ENCODE measurements at places on chromosomes 3 and 15. TPM values are rescaled to one million over a fixed set of nuclear protein-coding genes. Genes with fewer than 3 reads are reported as not detected.

DNA sequence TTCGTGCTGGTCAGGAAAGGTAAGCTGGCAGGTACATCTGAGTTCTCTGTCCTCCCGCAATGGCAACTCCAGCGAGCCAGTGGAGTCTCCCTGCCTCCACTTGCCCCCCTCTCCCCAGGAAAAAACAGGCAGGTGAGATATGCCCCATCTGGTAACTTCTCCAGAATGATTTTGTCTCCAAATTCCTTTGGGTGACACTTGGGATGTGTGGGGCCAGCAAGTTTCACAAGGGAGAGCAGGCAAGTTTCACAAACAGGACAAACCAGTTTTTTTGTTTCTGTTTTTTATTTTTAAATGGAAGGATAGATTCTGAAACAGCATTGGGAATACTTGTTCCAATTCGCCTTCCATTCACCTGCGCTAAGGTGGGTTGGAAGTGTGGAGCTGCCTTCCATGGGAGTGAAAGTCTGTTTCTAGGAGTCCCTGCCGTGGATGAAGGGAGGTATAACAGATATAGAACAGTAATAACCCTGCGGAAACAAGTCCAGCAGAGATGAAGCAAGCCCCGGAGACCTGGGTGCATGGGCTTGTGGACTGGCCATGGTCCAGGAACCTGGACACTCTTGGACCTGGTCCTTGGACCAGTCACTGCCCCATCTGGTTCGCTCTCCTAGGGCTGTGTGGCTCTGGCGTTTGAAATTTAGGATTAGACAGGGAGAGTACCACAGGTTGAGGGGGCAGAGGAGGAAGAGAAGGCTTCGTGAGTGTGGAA is 22.9 kb upstream of the KIF23 start:
- H3K27me3 ChIP-seq, result peaks cover 22% of the 10 kb centered on the region
- no peak overlapping the region for H3K27ac ChIP-seq
- H3K4me1 ChIP-seq, result peaks cover 26% of the 10 kb centered on the region
- H3K4me3 ChIP-seq, result no peak overlapping the region

DNA sequence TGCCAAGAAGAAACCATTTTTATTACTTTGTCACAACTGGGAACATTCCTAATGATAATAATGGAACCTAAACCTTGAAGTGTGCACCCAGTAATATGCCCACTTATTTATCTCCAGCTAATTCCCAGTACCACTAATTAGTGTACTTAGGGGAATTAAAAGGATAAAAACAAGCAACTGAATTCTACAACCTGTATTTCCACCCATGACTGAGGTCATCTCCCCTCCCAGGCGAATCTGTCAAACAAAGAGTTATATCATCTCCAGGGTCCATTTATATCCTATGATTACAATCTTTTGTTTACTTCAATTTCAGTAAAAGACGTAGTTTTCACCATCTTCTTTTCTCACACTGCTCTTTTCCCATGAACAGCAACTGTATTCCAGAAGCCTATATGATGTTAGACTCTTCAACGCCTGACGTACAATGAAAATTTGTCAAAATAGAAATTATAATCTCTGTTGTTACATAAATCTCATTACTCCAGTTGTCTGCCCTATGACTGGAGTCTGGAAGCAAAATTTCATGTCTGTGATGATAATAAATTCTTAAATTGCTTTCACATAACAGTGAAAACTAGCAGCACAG is 177.6 kb downstream of the GOLIM4 start:
- H3K36me3 ChIP-seq, result no peaks in the 10 kb centered on the region
- H3K4me3 ChIP-seq, result no peak overlapping the region
- no peak for DNase-seq
- H3K27me3 ChIP-seq, result no peaks in the 10 kb centered on the region
- no peaks in the 10 kb centered on the region for H3K4me1 ChIP-seq
- H3K27ac ChIP-seq, result no peak overlapping the region

- H3K4me3 ChIP-seq, result no peak overlapping the region
- peaks cover 24% of the 10 kb centered on the region for H3K27me3 ChIP-seq
- H3K4me1 ChIP-seq, result no peaks in the 10 kb centered on the region
- DNase-seq, result peak; percentile 52
- no peaks in the 10 kb centered on the region for H3K36me3 ChIP-seq
Measured at GRCh38 chr3:38655708-38656300, 6.3 kb upstream of the SCN5A start.

GRCh38 chr3:16798738-16799137 is 86.0 kb upstream of the PLCL2 start:
- no peaks in the 10 kb centered on the region for H3K4me1 ChIP-seq
- DNase-seq, result no peak
- no peaks in the 10 kb centered on the region for H3K27me3 ChIP-seq
- H3K27ac ChIP-seq, result no peak overlapping the region
- no peaks in the 10 kb centered on the region for H3K36me3 ChIP-seq

GRCh38 chr3:29202378-29202777 is 78.5 kb upstream of the RBMS3 start:
- H3K27me3 ChIP-seq, result no peaks in the 10 kb centered on the region
- no peaks in the 10 kb centered on the region for H3K4me1 ChIP-seq
- H3K36me3 ChIP-seq, result no peaks in the 10 kb centered on the region
- H3K4me3 ChIP-seq, result no peak overlapping the region

- no peaks in the 10 kb centered on the region for H3K36me3 ChIP-seq
- no peaks in the 10 kb centered on the region for H3K27me3 ChIP-seq
- DNase-seq, result no peak
- H3K4me3 ChIP-seq, result no peak overlapping the region
Measured at GRCh38 chr3:61961900-61962299, 400.5 kb downstream of the PTPRG start.

DNA sequence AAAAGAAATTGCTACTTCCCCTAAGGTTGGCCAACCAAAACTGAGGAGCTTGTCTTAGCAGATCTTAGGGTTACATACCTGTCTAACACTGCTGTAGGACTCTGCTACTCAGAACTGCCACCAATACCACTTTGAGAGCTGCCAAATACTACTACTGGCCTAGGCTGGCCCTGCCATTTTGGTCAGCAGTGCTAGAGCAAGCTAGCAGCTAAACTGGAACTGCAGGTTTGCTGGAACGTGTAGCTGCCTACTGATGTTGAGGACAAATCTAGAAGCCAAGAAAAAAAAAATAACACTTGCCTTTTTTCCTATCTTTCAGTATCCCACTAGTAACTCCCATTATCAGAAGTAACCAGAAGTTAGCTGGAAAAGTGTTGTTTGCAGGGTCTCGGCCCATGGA is 387.4 kb downstream of the RBMS3 start:
- no peak overlapping the region for H3K27ac ChIP-seq
- no peaks in the 10 kb centered on the region for H3K27me3 ChIP-seq
- no peak overlapping the region for H3K4me3 ChIP-seq
- no peaks in the 10 kb centered on the region for H3K36me3 ChIP-seq
- DNase-seq, result no peak

DNA sequence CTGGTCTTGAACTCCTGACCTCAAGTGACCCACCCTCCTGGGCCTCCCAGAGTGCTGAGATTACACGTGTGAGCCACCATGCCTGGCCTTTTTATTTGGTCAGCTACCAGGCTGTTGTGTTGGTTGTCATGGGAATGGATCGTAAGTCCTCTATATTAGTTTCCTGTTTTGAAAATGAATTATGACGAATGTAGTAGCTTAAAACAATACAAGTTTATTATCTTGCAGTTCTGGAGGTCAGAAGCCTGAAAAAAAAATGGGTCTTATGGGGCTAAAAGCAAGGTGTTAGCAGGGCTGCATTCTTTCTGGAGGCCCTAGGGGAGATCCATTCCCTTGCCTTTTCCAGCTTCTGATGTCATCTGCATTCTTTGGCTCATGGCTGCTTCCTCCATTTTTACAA is 25.1 kb upstream of the HERC1 start:
- H3K4me1 ChIP-seq, result peaks cover 39% of the 10 kb centered on the region
- H3K36me3 ChIP-seq, result no peaks in the 10 kb centered on the region
- DNase-seq, result no peak
- no peak overlapping the region for H3K4me3 ChIP-seq
- no peak overlapping the region for H3K27ac ChIP-seq

DNA sequence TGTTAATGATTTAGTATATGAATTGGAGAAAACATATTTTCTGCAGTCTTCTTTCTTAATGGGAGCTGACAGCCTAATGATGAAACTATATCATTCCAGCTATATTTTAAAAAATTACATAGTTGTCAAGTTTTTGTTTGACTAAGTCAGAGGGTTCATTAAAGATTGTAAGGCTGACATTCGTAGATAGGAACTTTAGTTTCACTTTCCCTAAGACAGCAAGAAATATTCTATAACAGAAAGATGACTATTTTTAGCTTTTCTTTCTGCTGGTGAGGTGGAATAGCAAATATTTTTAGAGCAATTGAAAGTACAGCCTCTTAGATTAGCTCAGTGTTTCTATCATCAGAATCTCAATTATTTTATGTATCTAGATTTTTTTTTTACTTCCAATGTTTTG is 60.2 kb downstream of the PIAS1 start:
- no peak overlapping the region for H3K27ac ChIP-seq
- no peaks in the 10 kb centered on the region for H3K36me3 ChIP-seq
- DNase-seq, result no peak
- H3K4me1 ChIP-seq, result peaks cover 29% of the 10 kb centered on the region
- no peak overlapping the region for H3K4me3 ChIP-seq

DNA sequence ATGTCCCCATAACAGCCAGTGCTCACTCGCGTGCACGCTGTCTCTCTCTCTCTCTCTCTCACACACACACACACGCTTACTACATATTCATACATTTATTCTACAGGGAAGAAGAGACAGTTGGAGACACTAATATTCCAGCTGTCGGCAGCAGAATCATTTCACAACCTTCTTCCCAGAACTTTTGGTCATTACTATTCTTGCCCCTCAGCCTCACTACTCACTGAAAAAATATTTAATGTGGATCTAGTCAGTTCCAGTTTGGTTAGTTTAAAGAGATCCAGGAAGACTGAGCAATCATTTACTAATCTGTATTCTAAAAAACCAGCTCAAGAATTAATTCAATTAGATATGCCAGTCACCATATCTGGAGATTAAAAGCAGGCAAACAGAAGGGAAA is 394.9 kb downstream of the PTPRG start:
- no peak overlapping the region for H3K4me3 ChIP-seq
- DNase-seq, result no peak
- H3K4me1 ChIP-seq, result no peaks in the 10 kb centered on the region
- no peak overlapping the region for H3K27ac ChIP-seq

DNA sequence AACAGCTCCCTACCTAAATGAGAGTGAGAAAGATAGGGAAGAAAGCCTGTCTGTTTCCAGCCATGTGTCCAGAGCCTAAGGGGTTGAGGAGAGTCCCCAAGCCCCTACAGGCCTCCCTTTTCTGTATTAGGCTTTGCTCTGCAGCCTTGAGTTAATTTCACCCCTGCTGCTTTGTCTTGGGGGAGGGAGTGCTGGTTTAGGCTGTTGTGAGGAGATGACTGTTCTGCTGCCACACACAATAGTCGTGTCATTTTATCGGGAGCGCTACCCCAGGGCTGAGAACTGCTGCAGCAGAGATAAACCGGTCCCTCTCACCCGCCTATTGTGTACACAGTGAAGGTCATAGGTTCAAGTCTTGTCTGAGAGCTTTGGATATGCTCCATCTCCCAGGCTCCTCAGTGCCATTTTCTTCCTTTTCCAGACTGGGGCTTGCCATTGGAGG is 1.4 kb downstream of the ZNF609 start:
- H3K4me1 ChIP-seq, result peaks cover 61% of the 10 kb centered on the region
- DNase-seq, result peak; percentile 6
- peak overlapping the region; percentile 50 for H3K27ac ChIP-seq
- H3K4me3 ChIP-seq, result peak overlapping the region; percentile 69
- no peaks in the 10 kb centered on the region for H3K36me3 ChIP-seq

DNA sequence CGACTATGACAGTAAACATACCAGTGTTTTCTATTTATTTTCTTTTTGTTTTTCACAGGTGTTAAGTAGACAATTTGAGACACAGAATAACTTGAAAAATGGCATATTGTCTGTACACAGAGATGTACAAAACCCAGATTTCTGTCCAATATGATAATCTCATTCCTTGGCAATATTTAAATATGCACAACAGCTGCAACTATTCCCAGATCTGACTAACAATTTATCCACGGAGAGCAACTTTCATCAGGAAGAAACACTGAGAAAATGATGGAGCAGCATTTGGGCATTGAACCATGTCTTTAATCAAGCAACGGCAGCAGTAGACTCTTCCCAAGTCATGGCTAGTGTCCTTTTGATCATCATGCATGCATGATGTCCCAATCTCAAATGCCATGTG is 452.6 kb downstream of the ZPLD1 start:
- H3K27me3 ChIP-seq, result no peaks in the 10 kb centered on the region
- no peak overlapping the region for H3K27ac ChIP-seq
- H3K4me3 ChIP-seq, result no peak overlapping the region
- H3K36me3 ChIP-seq, result no peaks in the 10 kb centered on the region
- peaks cover 22% of the 10 kb centered on the region for H3K4me1 ChIP-seq

DNA sequence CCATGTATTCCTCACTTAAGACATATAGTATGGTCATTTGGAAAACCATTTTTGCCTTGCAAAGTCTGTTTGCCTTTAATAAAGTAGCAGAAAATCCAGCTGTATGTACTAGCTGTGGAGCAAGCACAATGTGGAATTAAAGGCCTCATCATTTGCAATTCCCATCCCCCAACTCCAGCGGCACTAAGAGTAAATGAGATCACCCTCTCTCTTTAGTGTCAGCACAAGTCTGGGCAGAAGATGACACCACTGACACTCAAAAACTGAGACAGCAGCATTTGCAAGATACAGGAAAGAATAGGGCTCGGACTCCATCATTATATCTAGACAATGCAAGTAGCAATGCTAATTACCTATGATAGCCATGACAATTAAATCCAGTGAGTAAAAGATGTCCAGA is 24.7 kb upstream of the DYNC1LI1 start:
- no peak for DNase-seq
- no peak overlapping the region for H3K27ac ChIP-seq
- no peaks in the 10 kb centered on the region for H3K36me3 ChIP-seq

DNA sequence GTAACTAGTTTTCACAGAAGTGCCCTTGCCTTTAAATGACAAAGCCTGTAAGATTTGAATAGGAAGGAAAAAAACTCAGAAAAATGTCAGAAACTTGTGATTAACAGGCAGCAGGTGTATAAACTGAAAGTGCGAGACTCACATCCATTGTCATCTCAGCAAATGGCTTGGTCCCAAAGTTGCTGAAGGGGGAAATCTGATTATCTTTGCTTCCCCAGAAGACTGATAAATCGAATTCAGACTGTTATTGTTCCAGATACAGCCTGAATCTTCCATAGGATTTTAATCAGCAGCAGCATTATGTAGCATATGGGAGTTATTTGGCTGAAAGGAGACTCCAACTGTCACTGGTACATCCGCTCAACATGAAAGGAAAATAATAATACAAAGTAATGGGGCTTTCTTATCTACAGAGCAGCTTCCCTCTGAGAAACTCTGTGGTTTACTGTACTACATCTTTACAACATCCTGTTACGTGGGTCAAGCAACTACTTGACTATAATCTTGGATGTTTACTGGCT is 550.4 kb upstream of the CCDC54 start:
- H3K4me1 ChIP-seq, result no peaks in the 10 kb centered on the region
- DNase-seq, result no peak
- H3K4me3 ChIP-seq, result no peak overlapping the region
- H3K36me3 ChIP-seq, result no peaks in the 10 kb centered on the region

HYAL1 gene
- polyA plus RNA-seq, result 193 TPM

PARP15 gene
- not detected for polyA plus RNA-seq

FAM81A gene
- not detected for polyA plus RNA-seq

TGM4 gene
- polyA plus RNA-seq, result 0.10 TPM

PRSS50 gene
- polyA plus RNA-seq, result not detected

MYZAP gene
- not detected for polyA plus RNA-seq
